Right renal pelvis (tissue), 4 donors: ENCODE measurements at places on chromosomes 1 and 21. TPM values are rescaled to one million over a fixed set of nuclear protein-coding genes. Genes with fewer than 3 reads are reported as not detected.

- no peak for DNase-seq
Observed at GRCh38 chr1:153081736-153082135, 10.3 kb upstream of the SPRR2B start.

DNA sequence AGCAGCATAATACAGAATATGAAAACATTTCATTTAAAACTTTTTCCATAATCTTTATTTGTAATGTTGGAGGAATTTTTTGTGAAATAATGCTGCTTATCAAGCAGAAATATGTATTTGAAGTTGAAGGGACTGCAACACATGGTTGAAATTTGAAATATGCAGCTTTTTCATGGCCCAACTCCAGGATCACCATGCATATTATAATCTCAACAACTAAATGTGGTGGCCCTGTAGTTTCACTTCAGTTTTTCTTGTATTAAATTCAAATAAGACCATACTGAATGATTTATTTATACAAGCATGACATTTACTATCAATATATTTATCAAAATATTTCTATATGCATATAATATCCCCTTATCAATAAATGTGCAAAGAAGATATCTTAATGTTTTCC lies 157.7 kb upstream of the LHX8 start:
- DNase-seq, result no peak

- DNase-seq, result no peak
Observed at GRCh38 chr1:192547501-192547900, 28.1 kb upstream of the RGS1 start.

- DNase-seq, result no peak
Observed at GRCh38 chr1:12113433-12114339, 50.6 kb downstream of the TNFRSF8 start.

DNA sequence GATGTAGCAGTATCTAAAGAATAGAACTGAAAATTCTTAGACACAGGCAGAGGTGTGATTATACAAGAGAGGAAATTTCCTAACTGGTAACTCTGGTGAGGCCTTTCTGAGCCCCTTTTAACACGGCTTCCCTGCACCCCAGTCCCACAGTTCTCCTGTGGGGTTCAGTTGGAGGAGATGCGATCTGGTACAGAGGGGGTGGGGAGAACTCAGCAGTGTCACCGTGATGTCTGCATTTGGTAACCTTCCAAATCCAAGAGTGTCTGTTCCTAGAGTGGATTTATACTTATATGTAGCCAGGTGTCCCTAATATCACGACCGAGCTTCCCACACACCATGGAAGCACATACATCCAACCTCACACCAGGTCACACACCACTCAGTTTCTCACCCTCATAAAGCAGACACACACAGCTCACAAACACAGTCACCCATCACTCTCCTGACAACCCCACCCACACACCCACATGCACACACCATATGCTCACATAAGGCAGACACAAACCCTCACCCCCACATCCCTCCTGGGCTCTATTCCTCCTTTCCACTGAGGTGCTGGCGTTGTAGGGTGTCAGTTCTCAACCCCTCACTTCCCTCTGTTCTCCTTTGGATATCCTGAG lies 48.5 kb downstream of the RHBG start:
- no peak for DNase-seq

GRCh38 chr1:206497363-206497762 lies 10.0 kb upstream of the RASSF5 start:
- DNase-seq, result no peak

DNA sequence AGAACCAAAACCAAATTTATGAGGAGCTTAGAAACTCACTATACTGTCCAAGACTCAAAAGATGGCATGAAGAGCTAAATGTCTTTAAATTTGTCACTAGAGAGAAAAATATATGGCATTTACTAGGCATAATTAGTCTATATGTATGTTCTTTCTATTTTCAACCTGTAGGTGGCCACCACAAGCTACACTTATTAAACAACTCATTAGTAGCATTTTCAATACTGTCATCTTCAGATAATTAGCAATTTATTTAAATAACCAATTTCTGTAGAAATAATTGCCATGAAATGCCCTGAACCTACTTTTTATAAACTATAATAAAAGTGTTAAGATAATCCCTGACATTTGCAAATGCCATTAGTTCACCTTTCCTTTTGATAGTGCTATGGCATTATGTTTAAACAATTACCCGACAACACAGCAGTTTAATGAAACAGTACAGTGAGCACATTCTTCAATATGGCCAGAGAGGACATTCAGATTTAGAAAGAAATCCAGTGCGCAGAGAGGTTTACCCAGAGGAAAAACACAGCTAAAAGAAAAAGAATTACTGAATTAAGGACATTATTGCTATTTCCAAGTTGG lies 522.5 kb downstream of the PTBP2 start:
- DNase-seq, result no peak

DNA sequence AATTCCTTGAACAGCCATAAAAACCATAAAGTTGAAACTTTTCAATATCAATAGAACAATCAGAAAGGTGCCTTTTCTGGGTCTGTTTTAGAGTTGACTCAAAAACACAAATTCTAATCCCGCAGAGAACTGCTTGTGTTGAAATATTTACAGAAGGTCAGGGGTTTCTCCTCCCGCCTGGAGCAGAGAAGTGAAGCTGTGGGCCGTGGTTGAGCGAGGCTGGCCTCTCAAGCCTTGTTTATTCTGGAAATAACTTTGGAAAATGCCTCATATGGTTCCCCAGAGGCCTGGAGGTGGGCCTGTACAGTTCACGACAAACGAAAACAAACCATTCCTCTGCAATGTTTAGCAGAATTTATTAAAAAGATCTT lies 90.8 kb upstream of the ERRFI1 start:
- DNase-seq, result peak; percentile 53

GRCh38 chr1:108072776-108073175 lies 107.8 kb upstream of the VAV3 start:
- no peak for DNase-seq

- DNase-seq, result no peak
Observed at GRCh38 chr1:89881415-89882058, 60.7 kb downstream of the LRRC8D start.

GRCh38 chr1:83006271-83006670 lies 992.7 kb downstream of the TTLL7 start:
- DNase-seq, result no peak

GRCh38 chr1:230469271-230469670 lies 43.1 kb upstream of the PGBD5 start:
- no peak for DNase-seq

DNA sequence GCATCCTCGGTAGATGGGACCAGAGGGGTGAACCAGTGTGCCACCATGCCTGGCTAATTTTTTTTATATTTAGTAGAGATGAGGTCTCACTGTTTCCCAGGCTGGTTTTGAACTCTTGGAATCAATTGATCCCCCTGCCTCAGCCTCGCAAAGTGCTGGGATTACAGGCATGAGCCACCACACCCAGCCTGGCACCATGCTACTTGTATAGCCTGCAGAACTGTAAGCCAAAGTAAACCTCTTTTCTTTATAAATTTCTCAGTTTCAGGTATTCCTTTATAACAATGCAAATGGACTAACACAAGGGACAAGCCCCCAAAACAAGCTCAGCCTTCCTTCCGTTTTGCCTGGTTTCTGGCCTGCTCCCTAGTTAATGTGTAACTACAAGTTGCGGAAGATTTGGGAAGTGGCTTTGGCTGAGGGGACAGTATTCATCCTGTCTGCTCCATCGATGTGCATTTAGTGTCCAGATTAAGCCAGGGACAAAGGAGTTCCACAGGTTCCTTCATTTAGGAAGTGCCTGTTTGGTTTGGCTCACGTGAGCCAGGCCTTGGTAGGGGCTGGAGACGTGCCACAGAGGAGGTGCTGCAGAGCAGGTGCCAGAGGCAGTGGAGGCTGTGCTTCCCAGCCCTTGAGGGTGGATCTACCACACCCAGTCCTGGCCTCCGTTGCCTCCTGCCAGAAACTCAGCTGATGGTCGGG lies 4.4 kb downstream of the AVPR1B start:
- DNase-seq, result no peak

DNA sequence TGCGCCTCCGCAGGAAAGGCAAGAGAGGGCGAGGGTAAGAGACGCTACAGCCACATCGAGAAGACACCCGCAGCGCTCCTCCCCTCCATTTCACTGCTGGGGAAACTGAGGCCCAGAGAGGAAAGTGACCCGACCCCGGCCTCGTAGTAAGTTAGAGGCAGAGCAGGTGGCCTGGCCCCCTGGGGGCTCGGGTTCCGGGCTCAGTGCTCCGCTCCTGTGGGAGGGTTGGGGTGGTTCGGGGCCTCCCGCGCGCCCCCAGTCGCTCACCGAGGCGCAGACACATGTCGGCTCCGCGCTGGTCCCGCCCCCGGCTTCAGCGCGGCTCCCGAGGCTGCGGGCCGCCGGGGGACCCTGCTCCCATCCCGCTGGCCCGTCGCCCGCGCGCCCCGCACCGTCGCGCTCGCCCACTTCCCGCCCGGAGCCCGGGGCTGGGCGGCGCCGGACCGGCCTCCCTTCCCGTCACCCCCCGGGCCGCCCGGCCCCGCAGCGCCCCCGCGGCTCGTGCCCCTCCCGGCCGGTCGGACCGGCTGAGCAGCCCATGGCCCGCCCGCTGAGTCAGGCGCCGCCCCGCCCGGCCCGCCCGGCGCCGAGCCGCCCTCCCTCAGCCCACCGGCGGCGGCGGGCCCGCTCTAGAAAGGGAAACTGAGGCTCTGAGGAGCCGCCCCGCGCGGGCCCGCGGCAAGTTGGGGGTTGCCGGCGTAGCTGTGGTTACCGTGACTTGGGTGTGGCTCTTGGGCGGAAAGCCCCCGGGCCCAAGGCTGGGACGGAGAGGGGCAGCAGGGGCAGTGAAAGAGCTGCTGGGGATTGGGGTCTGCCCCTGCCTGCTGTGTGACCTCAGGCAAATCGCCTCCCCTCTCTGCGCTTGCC lies at the start of gene TMEM54:
Gene TMEM54, minus strand, starts transcription at position 434 of the 867 bp plus-strand sequence. Its CDS starts 151 bp downstream, at position 283.
- no peak for DNase-seq

- no peak for DNase-seq
Observed at GRCh38 chr1:113859478-113860175, 11.9 kb downstream of the PTPN22 start.

DNA sequence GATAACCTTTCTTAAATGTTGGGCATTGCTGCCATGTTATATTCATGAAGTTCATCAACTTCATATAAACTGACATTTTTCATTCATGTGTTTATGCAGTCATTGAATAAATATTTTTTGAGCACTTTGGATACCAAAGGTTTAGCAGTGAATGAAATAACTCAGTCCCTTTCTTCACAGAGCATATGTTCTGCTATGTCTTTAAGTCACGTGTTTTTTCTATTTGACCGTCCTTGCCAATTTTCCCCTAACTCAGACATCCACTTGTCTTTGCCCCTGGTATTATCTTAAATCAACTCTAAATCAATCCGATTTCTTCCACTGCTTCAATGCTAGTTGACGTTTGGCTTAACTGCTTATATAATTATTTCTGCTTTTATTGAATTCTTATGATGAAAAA lies 16.6 kb downstream of the ADARB1 start:
- DNase-seq, result no peak

- DNase-seq, result no peak
Observed at GRCh38 chr1:181259026-181259745, 170.7 kb downstream of the IER5 start.

GRCh38 chr1:7550261-7550865 lies 220.7 kb upstream of the VAMP3 start:
- DNase-seq, result no peak

GRCh38 chr1:17709981-17710380 lies 45.2 kb upstream of the ACTL8 start:
- no peak for DNase-seq

- no peak for DNase-seq
Observed at GRCh38 chr1:235919833-235920441, 53.2 kb upstream of the LYST start.

- no peak for DNase-seq
Observed at GRCh38 chr1:67937010-67937409, 103.7 kb upstream of the GNG12 start.

DNA sequence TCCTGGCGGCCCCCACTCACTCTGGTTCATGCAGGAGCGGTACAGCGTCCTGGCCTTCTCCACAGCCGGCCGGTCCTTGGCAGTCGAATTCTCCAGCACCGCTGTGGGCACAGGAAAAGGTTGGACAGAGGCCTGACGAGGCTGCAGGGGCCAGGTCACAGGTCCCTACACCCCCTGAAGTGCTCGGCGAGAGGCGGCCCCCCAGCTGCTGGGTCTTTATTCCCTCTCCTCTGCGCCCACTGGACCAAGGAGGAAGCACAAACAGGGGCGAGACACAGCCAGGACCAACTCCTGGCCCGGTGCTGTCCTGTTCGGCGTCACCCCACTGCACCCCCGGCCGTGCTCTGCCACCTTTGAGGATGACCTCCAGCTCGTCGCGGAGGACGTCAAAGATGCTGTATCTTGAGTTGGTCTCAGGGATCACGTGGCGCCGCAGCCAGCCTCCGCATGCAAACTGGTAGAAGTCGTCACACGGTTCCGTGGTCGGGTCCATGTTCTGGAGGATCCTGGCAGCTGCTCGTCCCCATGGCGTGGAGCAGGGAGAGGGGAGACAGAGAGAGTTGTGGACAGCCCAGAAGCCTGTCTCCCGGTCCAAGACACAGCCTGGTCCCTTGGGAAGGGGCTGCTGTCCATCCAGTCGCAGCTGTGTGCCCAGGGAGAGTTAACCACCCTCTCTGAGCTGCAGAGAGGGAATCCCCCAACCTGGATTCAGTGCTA lies 22.9 kb downstream of the PRXL2B start:
- no peak for DNase-seq

- no peak for DNase-seq
Observed at GRCh38 chr1:177913762-177914540, 55.9 kb downstream of the SEC16B start.

GRCh38 chr1:214108097-214108446 lies 120.3 kb downstream of the PROX1 start:
- DNase-seq, result no peak

DNA sequence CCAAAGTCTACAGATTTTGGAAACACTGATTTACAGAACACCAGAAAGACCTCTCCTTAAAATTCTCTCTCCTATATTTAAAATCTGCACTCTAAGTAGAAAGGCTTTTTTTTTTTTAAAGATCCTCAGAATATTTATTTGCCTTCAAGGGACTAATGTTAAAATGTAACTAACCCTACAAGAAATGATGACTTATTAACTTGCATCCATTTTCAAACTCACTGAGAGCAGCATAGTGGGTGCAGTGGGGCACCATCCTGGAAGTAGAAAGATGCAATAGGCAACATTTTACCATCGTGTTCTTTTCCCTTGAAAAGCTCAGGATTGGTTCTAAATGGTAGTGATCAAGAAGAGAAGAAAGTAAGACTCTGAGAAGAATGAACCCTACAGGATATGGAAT lies 498.1 kb downstream of the NEGR1 start:
- no peak for DNase-seq

- no peak for DNase-seq
Observed at GRCh38 chr1:244782056-244782455, 53.4 kb upstream of the COX20 start.

The SPATA46 gene
- polyA plus RNA-seq, result 0.66 TPM

The BTBD8 gene
- 6.3 TPM for polyA plus RNA-seq

The UBXN11 gene
- 36.3 TPM for polyA plus RNA-seq

The SHE gene
- polyA plus RNA-seq, result 10.9 TPM

The GBP1 gene
- polyA plus RNA-seq, result 17.8 TPM

The PTGFRN gene
- polyA plus RNA-seq, result 63.6 TPM

The MSH4 gene
- 0.14 TPM for polyA plus RNA-seq

The SH2D1B gene
- 0.14 TPM for polyA plus RNA-seq

The RIPK4 gene
- 16.5 TPM for polyA plus RNA-seq

The SLAMF9 gene
- polyA plus RNA-seq, result not detected

The NBPF6 gene
- not detected for polyA plus RNA-seq
